ENCODE measurements at places on chromosomes 7 and 10.

GRCh38 chr10:17833656-17834055, 24.5 kb downstream of the MRC1 start:
- DNase-seq = no peak

DNA sequence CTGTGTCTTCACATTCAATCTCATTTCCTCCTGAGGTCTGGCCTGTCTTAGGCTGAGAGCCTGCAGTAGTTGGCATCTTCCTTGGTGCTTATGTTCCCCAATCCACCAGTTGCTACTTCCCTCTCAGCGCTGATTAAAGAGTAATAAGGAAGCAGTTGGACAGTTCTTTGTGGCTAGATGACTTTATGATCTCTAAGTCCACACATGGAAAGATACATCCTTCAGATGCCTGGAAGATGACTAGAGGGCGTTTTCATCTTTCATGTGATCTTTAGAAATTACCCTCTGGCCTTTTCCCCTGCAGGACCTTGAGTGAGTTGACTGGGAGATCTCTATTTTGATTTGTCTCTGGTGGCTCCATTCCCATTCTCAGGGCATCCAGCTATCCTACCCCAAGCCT, 204.5 kb downstream of the GRM3 start:
- DNase-seq = no peak

DNA sequence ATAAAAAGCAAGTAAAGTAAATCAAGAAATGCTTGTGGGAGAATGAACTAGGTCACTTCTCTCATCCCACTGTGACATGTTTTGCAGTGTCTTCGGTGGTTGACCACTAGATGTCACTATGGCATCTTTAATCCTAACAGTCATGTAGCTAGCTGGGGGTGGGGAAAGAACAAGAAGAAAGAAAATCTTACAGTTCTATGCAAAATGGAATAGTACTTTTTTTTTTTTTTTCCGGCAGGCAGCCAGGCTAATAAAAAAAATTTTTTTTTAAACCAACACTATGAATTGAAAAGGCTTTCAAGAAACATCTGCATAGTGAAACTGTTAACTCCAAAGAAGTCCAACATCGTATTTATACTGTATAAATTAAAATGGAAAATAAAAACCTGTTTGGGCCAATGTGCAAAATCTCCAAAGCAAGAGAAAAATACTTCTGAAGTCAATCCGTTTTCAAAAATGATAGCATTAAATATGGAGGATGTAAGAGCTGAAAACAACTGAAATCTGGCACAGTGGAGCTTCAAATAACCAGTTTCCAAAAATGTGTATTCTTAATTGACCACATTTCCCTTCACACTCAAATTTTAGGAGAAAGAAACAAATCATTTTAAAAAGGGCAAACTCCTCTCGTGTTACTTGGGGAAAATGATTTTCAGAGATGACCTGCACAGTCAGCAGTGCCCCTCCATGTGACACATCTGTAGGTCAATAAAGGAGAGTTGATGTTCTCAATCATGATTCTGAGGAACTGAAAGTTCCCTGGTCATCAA, 38.5 kb downstream of the CDK1 start:
- DNase-seq = peak; percentile 5

- DNase-seq = no peak
These were observed 120.7 kb downstream of the PRKAG2 start for GRCh38 chr7:151756076-151756731.

- no peak for DNase-seq
These were observed 198.6 kb upstream of the MDFIC start for GRCh38 chr7:114723308-114723707.

DNA sequence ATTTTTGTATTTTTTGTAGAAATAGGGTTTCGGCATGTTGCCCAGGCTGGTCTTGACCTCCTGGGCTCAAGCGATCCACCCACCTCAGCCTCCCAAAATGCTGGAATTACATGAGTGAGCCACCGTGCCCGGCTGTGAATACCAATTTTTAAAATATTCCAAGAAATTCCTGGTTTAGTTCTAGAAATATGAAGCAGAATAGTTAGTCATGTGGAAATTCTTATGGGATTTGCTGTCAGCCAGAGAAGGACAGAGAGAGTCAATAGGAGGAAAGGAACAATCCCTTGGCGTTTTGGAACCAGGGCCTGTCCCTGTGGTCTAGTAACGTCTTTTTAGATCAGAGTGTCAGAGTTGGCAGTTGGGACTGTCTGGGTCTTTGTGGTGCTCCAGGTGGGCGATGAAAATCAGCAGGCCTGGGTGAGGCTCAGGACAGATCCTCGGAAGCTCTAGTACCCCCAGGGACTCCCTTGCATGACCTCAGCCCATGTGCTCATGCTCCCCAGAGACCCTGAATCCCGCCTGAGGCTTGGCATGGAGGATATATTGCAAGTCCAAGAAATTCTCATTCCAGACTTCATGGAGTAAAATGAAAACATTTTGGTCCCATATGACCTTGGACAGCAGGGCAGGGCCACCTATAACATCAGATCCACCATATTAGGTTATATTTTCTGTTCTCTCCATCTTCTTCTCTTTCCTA, 7.8 kb downstream of the NODAL start:
- DNase-seq = no peak

GRCh38 chr10:84608126-84608525, 279.7 kb downstream of the CCSER2 start:
- DNase-seq = no peak

DNA sequence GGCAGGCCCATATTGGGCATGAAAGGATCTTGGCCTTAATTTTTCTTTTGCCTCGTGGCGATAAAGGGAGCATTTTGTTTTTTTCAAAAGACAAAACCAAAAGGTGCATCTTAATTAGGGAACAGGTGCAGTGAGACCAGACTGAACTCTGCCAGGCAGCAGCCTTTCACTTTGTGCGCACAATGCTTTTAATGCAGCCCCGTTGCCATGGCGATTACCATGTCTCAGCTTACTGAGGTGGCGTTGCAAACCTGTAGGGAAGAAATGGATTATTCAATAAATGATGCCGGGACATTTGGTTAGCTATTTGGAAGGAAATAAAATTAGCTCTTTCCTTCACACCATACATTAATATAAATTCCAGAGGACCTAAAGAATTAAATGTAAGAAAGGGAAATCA, 61.9 kb downstream of the MYL10 start:
- DNase-seq = peak; percentile 16
